NCI-H446 treated with DMSO at 0.1 percent for 48 hours (cell line): ENCODE measurements at places on chromosomes 6 and 20.
A peak's percentile ranks its signal among the peaks of the same experiment; 100 is the strongest.

- no peak for DNase-seq
Measured at GRCh38 chr20:54292185-54292584, 84.3 kb downstream of the PFDN4 start.

DNA sequence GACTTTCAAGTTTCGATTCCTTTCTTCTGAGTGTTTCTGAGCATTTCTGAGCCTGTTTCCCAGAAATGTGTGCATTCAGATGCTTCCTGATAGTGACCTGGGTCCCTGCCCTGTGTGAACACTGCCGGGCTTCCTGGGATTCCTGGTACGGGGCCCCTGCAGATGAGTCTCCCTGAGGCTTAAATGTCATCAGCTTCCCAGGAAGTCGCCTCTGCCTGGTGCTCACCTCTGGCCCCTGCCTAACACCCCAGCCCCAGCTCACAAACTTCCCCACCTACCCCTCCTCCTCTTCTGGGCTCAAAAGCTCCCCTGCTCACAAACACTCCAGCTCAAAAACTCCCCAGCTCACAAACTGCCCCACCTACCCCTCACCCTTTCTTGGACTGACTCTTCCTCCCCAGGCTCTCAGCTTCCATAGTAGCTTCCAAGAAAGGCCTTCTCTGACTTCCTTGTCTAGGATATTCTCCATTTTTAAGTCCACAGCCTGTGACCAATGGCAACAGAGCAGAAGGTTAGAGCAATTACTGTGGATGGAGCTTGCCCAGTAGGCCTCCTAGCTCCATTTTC lies 42.0 kb downstream of the TGM2 start:
- DNase-seq, result no peak

DNA sequence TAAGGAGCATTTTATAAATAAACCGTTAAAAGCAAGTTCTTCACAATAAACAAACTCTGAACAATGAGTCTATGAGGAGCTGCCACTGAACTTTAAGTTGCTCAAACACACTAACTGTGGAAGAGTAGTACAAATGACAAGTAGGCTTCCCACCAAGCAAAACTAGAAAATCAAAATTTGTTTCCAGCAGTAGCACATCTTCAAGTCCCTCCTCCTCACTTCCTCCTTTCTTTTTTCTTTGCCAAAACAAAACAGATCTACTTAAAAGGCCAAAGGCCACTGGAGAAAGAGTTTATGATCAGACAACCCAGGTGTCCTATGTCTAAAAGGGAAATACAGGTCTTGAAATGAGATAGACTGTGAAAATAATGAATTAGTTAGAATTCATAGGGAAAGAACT lies 17.1 kb upstream of the FAM135A start:
- DNase-seq, result no peak

GRCh38 chr6:112202639-112203341 lies 51.6 kb downstream of the LAMA4 start:
- DNase-seq, result no peak

- DNase-seq, result no peak
Measured at GRCh38 chr6:1381481-1382330, 7.7 kb upstream of the FOXF2 start.

GRCh38 chr20:43761386-43762340 lies 34.9 kb upstream of the GTSF1L start:
- DNase-seq, result no peak

GRCh38 chr6:90039911-90040310 lies 145.6 kb downstream of the GJA10 start:
- no peak for DNase-seq

- no peak for DNase-seq
Measured at GRCh38 chr6:18457065-18457737, 70.1 kb downstream of the RNF144B start.

- DNase-seq, result peak; percentile 75
Measured at GRCh38 chr6:53956068-53956711, 155.1 kb upstream of the MLIP start.

GRCh38 chr6:10528158-10528981 lies 7.2 kb downstream of the GCNT2 start:
- no peak for DNase-seq

DNA sequence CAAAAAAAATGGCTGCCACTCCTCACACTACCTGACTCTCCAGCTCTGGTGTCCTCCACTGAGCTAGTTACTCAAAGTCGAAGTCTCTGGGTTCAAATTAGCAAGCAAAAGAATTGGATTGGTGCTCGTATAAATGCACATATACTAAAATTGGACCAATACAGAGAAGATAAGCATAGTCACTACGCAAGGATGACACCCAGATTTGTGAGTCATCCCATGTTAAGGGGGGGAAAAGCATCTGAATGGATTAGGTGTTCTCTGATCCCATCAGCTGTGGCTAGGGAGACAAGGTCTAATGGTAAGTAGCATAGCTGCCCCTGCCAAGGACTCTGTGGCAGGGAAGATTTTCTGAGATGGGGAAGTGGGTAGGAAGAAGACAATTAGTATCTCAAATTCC lies 18.3 kb upstream of the AMD1 start:
- DNase-seq, result no peak

DNA sequence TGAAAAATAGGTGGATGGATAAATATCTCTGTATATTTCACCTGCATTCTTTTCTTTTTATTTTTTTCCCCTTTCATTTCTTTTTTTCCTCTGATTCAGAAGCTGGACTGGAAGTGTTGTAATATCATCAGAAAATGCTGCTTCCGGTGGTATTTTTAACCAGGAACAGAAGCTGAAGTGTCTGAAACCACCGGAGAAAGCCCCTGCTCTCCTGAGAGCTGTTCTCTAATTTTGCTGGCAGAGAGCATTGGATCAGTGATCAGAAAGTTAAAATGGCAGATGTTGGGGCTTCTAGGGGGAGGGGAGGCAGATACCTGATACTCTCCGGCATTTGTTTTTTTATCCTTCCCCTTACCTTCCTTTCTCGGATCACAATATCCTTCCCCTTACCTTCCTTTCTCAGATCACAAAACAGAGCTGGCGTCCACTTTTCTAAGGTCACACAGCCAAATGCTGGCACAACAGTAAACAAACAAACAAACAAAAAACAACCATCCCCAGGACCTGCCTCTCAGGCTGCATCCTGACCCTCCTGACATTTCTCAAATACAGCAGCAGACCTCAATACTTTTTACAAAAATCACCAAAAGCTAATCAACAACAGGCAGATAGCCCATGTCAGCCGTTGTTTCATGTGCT lies 143.2 kb upstream of the ZNF217 start:
- DNase-seq, result no peak

DNA sequence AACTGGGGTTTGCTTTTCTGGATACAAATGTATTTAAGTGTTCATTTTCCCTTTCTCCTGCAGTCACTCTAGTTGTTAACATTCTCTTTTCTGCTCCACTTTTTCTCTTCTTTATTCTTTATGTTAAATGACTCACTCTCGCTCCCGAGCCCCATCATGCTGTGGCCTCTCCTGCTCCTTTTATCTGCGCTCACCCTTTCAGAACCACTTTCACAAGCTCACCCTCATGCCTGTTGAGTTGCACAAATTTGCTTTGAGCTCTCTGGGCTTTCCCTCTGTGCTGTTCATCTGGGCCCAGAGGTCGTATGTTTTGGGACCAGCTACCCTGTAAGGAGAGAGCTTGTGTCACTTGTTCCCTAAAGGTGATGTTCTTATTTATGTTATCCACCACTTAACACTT lies 98.1 kb upstream of the ASCC3 start:
- no peak for DNase-seq

DNA sequence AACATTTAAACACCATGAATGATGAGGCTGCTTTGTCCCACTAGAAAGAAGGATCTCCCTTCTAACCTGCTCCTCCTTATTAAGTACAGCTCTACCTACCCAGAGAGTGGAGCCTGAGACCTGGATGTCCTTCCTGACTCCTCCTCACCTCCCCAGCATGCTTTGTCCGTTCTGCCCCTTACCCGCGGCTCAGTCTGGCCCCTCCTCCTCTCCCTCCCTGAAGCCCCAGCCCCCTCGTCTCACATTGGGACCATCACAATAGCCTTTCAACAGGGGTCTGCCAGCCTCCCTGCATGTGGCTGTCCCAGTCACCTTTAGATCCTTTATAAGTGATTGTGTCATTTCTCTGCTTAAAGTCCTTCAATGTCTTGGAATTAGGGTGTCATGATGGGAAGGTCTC lies 72.5 kb downstream of the DZANK1 start:
- no peak for DNase-seq

- no peak for DNase-seq
Measured at GRCh38 chr6:159978291-159979135, 9.6 kb downstream of the IGF2R start.

GRCh38 chr6:135324531-135324930 lies 143.4 kb downstream of the MYB start:
- DNase-seq, result no peak

DNA sequence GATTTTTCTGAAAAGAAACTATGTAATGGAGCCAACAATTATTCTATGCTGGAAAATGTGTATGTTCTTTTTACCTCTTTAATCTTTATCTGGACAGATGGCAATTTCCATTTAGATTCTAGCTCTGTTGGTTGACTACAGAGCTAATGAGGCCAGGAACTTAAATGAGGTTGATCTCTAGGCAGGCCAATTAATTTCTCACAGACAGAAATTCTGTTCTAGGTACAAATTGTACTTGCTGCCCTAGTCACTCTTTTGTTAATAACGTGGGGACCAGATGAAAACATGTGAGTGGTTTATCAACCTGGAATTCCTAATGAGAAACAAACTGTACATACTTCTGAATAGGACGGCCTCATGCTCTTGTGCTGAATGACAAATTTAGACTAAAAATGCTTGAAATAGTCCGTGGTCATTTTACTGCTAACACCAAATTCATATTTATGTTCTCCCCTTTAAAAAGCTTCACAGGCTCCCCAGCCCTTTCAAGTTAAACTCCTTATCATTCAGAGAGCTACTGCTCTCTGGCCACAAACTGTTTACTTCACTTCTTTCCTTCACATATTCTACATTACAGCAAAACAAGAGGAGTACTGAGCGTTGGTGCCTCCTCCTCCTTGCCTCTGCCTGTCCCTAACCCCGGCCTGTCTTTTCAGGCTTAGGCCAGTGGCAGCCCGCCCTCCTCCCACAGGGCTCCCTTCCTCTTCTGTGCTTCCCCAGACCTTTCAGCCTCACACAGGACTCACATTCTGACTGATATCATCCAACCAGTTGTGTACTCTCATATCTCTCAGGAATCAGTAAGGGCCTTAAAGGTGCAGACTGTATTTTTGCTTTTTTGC lies 41.4 kb downstream of the DTNBP1 start:
- peak; percentile 63 for DNase-seq

GRCh38 chr6:17493286-17493685 lies 99.9 kb downstream of the CAP2 start:
- peak; percentile 53 for DNase-seq

GRCh38 chr6:135909737-135910387 lies 58.4 kb downstream of the PDE7B start:
- no peak for DNase-seq

DNA sequence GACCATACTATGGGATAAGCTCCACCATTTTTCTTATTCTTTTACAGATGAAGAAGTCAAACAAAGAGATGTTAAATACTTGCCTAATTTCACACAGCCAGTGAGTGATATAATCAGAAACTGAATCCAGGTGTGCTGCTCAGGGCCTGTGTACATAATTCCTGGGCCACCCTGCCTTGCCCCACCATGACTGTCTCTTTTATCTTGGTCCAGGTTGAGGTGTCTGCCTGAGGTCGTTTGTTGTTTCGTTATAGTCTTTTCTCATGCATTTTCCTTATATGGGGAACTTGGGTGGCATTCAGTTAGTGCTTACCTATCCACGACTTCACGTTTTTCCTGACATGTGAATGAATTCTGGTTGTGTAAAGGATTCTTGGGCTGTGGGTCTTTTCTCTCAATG lies 277.6 kb downstream of the COL12A1 start:
- DNase-seq, result no peak

GRCh38 chr20:62359043-62359490 lies 8.0 kb downstream of the LAMA5 start:
- DNase-seq, result no peak

GRCh38 chr6:72857791-72858585 lies 236.1 kb downstream of the KCNQ5 start:
- DNase-seq, result no peak

GRCh38 chr6:29520232-29520631 lies 32.5 kb upstream of the MAS1L start:
- DNase-seq, result no peak

DNA sequence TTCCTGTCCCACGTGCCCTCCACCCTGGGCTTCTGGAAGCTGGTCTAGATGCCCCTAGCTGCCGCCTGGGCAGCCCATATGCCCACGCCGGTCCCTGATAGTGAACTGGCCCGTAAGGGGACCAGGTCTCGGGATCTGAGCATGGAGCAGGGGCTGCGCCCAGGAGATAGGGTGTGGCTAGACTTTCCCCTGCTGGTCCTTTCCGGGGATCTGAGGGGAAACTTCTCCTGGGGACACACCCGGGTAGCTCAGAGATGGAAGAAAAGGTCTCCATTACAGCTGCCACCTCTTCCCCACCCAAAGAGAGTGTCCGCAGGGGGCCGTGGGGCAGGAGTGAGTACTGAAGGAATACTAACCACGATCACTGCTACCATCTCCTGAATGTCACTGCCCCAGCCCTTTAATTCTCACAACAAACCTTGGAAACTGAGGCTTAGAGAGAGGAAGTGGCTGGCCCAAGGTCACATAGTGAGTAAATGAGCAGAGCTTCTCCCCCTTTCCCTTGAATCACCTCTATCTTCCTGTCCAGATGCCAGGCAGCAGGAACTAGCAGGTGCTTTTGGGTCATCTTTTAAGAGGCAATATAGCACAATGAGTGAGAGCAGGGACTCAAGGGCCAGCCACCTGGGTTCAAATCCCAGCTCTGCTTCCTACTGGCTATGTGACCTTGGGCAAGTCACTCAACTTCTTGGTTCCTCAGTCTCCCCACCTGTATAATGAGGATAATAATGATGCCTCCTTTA lies 11.8 kb upstream of the CCN5 start:
- DNase-seq, result no peak

DNA sequence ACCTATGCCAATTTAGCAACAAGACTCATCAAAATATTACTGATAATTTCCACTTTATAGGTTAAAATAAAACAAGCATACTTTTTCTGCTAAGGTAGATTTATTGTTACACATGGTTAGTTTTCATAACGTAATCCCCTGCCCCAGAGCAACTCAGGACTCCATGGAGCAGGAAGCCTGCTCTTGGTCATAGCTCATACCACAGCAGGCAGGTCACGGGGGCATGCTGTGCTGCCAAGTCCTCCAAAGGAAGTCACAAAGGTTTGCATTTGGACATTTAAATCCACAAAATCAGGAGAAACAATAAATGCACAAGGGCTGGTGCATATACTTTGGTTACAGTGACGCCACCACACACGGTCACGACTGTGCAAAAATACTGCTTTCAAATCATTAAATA lies 12.5 kb downstream of the GZF1 start:
- DNase-seq, result no peak

GRCh38 chr6:77548662-77549366 lies 85.5 kb upstream of the HTR1B start:
- DNase-seq, result no peak
